ENCODE measurements at places on chromosomes 3 and 15.

DNA sequence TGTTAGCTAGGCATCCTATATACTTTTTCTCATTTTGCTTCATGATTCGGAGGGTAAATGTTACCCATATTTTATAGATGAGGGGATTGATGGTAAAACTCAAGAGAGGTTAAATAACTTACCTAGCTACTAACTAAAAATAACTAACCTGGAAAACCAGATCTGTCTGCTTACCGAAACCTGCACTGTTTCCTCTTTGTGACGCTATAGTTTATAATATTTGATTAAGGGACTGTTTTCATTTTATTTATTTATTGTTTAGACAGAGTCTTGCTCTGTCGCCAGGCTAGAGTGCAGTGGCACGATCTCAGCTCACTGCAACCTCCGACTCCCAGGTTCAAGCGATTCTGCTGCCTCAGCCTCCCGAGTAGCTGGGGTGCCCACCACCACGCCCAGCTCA is 55.9 kb downstream of the MAP6D1 start:
- DNase-seq: no peak

- DNase-seq: no peak
Observed at GRCh38 chr15:28904541-28905315, 19.0 kb downstream of the APBA2 start.

- DNase-seq: no peak
Observed at GRCh38 chr3:56702490-56703315, 19.6 kb upstream of the TASOR start.

GRCh38 chr3:52402101-52402521 is 42.8 kb downstream of the SEMA3G start:
- DNase-seq: no peak

GRCh38 chr15:51092480-51093040 is 2.1 kb downstream of the TNFAIP8L3 start:
- no peak for DNase-seq

DNA sequence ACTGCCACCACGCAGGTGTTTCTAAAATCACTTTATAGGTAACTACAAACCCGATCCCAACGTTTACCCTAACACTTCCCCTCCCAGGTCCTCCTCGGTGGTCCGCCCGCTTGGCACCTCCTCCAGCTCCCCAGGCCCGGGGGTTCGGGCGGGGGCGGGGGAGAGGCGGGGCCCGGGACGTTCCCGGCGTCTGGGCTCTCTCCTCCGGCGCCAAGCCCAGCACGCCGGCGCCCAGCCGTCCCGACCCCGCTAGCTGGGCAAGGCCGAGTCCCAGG is 562 bp downstream of the CGGBP1 start:
- DNase-seq: no peak

- DNase-seq: no peak
Observed at GRCh38 chr15:99578809-99579208, 13.0 kb downstream of the MEF2A start.

GRCh38 chr3:106299300-106300098 is 430.7 kb upstream of the CBLB start:
- DNase-seq: no peak

DNA sequence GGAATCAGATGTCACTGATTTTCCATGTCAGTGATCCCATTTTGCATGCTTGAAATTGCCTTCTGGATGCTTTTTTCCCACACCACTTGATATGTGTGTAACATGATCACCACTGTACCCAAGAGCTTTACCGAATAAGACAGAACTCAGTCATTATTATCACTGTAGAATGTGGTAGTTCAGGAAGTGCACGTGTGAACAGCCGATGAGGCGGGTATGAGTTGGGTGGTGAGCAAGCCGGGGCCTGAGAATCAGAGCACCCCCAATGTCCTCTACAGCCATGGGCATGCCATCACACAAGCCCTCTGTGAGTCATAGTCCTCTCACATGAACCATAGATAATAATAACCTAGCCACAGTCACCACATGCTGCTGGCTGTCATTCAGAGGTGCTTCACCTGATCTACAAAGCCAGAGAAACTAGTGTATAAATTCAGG is 470.8 kb downstream of the SOX2 start:
- no peak for DNase-seq

DNA sequence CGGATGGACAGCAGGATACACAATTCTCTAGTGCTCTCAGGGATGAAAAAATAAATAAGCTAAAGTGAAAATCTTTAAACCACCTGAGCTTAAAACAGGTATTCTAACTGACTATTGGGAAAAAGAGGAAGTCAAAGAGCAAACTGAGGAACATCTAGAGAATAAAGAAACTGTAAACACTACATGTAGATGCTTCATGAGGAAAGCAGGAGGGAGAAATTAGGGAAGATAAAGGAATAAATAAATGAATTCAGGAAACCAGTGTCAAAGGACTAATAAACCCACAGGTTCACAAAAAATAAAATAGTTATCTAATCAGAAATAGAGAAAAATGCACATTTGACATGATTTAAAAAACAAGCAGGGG is 525 bp upstream of the MCCC1 start:
- DNase-seq: no peak

- no peak for DNase-seq
Observed at GRCh38 chr3:107910713-107911259, 180.0 kb downstream of the CD47 start.

DNA sequence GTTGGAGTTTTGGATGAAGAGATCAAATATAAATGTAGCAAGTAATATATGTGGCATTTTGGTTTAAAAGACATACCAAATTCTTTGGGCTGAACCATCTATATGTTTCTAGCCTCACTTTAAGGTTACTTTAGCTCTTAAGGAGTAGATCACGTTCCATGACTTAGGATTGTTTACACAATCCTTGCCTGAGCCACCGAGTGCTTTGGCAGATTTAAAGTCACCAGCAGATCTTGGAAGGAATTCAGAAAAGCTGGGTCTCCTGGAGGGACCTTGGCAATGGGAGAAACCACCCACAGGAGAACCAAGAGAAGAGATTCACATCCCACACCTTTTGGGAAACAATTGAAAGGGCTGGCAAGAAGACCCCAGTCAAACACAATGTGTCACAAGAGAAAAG is 54.5 kb downstream of the TM4SF18 start:
- no peak for DNase-seq

DNA sequence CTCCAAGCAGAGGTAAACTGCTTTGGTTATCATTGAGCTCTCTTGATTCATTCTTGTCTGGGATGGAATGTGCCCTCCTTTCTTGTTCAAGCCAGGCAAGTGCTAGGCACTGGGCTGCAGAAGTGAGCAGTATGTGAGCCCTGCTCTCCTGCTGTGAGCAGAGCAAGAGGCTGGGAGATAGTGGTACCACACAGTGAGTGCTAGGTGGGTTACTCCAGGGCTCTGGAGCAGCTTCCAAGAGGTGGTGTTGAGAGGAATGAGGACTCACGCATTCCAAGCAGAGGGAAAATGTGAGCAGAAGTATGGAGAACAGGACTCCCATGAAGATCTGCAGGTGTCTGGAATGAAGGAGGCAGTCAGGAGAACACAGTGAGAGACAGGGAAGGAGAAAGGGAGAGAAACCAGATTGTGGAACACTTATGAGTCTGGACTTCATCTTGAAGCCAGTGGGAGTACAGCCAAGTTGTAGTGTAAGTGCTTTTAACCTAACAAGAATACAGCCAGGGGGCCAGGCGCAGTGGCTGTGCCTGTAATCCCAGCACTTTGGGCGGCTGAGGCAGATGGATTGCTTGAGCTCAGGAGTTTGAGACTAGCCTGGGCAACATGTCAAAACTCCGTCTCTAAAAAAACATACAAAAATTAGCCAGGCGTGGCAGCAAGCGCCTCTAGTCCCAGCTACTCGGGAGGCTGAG is 199.9 kb upstream of the CTDSPL start:
- DNase-seq: no peak

DNA sequence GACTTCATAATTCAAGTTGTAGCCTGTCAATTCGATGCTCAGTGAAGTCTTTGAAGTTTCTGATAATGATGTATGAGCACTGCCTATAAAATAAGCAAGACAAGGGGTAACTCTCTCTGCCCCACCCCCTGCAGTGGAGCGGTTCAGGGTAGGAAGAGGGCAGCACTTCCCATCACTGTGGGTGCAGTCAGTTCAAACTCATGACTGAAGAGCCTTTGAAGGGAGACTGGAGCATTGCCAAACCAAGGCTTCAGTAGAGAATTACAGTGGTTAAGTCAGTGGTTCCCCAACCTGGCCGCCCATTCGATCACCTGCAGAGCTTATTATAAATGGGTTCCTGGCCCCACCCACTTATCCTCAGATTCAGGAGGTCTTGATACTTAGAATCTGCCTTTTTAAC is 190.6 kb downstream of the SHQ1 start:
- DNase-seq: no peak

- no peak for DNase-seq
Observed at GRCh38 chr3:45773072-45773471, 23.3 kb downstream of the SLC6A20 start.

DNA sequence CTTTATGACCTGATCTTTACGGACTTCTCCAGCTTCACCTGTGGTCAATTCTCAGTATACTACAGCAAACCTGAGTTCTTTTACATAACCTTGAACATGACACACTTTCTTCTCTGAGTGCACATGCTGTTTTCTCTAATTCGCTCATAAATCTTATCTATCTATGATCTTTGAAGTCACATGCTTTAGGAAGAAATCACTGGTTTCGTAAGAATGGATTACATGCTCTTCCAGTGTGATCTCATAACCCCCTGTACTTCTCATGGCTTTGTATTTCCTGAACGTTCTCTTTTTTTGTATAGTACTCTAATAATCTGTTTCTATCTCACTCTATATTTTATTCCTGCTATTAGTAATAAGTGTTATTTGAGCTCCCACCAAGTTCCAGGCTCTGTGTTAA is 1165.2 kb downstream of the TBL1XR1 start:
- DNase-seq: no peak

DNA sequence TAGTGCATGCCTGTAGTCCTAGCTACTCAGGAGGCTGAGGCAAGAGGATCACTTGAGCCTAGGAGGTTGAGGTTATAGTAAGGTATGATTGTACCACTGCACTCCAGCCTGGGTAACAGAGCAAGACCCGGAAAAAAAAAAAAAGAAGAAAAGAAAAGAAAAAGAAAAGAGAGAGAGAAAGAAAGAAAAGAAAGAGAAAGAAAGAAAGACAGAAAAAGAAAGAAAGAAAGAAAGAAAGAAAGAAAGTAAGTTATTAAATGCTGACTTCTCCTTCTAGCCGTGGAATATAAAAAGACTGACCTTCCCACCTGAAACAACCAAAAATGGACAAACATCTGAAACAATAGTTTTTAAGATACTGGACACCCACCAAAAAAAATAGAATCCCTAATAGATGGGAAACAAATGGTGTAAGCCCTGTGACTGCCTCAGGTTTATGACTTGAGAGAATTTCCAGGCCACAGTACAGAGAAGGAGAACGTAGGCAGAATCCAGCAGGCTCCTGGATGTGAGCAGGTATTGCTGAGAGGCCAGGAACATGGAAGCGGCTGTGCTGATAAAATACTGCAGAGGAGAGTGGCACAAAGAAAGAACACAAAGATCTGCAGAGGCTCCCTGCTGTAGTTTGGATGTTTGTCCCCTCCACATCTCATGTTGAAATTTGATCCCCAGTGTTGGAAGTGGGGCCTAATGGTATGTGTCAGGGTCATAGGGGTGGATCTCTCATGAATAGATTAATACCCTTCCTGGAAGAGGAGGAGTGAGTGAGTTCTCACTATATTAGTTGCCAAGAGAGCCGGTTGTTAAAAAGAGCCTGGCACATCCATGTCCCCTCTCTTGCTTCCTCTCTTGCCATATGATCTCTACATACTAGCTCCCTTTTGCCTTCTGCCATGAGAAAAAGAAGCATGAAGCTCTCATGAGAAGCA is 41.8 kb upstream of the PRSS50 start:
- no peak for DNase-seq

DNA sequence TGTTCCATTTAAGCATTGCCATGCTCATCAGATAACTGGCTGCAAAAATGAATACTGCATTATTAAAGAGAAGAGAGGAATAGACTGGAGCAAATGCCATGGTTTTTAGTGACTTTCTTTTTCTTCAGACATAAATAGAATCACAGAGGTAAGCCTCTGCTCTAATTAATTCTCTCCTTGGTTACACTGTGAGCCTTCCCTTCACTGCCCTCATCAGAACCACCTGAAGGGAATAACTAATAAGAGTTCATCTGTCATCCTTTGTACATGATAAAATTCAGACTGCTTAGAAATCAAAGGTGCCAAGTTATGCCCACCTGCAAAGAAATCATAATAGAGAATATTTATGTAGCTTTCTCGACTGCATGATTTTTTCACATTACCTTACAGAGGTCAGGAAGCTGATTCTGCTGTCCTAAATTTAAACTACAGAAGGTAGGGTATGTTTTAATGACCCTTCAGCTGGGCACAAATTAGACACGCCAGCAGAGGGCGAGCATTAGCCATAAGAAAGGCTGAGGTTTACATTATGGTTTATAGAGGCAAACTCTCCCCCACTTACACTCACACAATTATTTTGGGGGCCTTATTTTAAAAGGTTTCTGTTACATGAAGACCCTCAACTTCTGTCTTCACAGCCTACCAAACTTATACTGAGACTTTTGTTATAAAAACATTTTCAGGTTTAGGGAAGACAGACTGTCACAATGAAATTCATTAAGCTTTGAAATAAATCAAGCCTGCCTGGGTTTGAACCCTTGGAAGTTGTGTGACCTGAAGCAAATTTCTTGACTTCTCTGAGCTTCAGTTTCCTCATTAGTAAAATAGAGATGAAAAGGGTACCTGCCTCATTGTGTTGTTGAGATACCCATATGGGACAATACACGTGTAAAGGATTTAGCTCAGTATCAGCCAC is 15.3 kb upstream of the UNC13C start:
- DNase-seq: no peak

GRCh38 chr3:12963922-12964701 is 109.1 kb downstream of the IQSEC1 start:
- no peak for DNase-seq

GRCh38 chr15:44219073-44219472 is 24.0 kb upstream of the FRMD5 start:
- DNase-seq: no peak

DNA sequence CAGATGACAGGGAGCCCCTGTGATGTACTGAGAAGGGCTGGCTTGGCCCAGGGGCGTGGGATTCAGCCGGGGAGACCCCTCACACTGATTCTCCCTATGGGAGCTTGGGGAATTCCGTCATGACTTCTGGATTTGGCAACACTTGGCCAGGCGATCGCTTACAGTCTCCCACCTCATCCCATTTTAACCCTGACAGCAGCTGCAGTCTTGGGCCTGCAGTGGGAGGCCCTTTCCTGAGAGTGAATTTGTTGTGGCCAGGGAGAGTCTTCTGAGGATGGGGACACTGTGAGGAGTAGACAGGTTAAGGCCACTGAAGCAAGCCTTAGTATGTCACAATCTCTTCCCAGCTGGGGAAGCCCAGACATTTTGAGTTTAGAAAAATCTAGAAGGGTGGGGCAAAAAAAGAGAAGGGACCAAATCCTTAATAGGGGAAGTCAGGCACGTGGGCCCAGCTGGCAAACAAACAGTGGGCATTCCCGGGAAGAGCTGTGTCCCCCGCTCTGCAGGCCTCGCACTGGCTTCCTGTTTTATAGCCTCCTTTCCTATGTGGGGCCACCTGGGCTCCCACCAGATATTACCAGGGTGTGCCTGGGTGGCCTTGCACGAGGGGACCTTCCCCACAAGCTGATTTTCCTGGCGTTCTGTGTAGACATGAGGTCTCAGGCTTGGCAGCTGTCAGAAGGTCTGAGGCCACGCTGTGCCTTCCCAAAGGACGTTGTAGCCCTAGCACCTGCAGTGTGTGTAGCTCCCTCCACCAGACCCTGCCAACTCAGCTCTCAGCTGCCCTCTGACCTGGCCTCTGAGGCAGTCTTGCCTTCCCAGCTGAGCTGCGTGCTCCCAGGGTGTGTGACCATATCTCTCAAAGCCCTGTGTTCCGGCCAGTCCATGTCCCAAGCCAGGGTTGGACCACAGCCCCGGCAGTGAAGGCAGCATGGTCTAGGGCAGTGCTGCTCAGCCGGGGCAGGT is 64.5 kb downstream of the FEM1B start:
- DNase-seq: no peak
